ENCODE measurements at places on chromosomes 7 and 10. TPM values are rescaled to one million over a fixed set of nuclear protein-coding genes. Genes with fewer than 3 reads are reported as not detected.

DNA sequence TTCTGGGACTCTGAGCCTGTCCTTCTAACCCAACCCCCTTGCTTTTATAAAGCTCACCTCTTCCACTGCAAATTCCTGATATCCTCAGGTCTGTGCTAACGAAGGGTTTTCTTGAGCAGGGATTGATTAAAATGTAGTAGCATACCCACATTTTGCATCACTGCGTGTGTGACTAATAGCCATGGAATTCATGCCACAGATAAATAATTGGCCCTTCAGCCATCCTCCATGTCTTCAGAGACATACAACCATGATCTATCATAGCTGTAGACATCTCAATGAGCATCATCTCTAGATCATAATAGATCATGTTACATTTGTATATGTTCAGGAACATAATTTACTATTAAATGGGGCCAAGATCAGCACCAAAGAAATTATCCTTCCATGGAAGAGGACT lies 990.3 kb downstream of the KCNMA1 start:
- DNase-seq, result peak; percentile 34

DNA sequence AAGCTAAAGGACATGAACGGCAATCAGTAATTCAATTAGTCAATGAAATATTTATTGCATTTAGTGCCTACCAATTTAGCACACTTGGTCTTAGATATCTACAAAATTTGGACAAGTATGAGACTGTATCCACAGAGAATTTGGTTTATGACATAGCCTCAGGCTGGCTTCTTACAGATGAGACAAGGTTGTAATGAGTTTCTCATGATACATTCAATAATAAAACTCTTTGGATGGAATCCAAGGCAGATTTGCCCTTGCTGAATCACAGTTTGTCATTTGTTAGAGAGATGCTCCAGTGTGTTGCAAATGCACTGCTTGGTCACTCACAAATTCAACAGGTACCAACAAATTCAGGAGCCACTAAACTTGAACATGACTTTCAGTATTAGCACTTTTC lies 162.5 kb downstream of the GPR37 start:
- peak; percentile 67 for DNase-seq

DNA sequence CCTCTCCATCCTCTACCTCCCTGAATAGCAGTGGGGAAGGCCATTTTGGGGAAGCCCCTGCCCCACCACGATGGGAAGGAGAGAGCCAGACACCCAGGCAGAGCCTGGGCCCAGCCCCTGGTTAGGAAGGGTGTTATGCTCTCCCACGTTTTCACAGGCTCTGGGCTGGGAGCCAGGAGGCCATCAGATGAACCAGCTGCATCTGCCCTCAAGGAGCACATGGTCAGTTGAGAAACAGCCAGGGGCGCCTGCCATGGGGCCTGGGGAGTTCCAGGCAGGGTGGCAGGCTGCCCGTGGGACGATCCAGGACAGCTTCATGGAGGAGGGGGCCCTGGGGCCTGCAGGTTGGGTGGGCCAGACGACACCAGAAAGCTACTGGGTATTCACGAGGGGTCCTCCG lies 47.5 kb downstream of the CAMK2B start:
- no peak for DNase-seq

DNA sequence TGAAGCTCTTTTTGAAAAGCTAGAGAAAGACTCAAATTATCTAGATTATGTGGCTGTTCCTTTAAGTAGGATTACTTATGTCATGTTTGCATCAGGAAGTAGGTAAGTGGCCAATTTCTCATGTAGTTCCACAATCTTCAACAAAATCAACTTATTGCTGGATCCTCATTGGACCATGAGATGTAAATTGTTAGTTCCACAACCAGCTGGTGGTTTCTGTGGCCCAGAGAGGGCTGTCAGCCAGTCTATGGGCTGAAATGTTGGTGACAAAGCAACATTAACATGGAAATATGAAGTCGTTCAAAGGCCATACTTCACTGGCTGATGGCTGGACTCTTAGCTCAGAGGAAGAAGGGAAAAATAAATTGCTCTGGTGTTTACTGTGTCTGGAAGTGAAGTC lies 157.9 kb downstream of the PLXDC2 start:
- DNase-seq, result no peak

The HOXA11 gene
- total RNA-seq, result 1.2 TPM

- peak; percentile 76 for DNase-seq
These were observed 29.5 kb downstream of the BAG3 start for GRCh38 chr10:119680650-119681081.

DNA sequence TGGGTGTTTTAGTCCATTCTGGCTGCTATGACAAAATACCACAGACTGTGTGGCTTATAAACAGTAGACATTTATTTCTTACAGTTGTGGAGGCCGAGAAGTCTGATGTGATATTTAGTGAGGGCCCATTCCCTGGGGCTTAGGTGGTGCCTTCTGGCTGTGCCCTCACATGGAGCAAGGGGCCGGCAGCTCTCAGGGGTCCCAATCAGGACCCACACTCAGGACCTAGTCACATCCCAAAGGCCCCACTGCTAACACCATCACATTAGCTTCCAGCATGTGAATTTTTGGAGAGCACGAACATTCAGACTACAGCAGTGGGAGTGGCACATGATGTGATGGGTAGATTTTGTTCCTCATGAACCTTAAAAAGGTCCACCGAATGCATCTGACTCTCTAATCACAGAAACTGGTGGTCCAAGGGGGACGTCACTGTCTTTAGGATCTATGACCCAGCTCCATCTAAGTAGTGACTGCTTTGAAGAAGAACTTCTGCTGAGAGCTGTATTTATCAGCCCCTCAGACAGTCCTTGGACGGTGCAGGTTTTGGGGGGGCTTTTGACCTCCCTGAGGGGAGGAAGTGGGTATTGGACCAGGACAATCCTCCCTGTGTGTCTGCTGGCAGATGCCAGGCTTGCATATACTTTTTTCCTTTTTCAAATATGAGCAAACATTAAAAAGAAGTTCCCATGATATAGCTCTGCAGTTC lies 154.5 kb upstream of the ZNF32 start:
- DNase-seq, result no peak

DNA sequence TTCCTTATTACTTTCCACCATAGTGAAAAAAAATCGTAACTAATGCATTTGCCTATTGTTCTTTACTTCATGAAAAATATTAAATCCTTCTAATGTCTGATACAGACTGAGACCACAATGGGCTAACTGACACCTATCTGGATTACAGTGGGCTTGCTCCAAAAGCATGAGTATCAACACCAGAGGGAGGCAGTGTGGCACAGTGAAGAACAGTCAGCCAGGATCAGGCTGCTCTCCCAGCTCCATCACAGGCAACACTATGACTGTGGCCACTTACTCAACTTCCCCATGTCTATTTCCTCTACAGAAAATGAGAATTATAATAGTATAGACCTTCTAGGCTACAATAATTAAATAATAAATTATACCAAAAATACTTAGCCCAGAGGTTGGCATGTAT lies 97.2 kb downstream of the SLC25A13 start:
- DNase-seq, result no peak

DNA sequence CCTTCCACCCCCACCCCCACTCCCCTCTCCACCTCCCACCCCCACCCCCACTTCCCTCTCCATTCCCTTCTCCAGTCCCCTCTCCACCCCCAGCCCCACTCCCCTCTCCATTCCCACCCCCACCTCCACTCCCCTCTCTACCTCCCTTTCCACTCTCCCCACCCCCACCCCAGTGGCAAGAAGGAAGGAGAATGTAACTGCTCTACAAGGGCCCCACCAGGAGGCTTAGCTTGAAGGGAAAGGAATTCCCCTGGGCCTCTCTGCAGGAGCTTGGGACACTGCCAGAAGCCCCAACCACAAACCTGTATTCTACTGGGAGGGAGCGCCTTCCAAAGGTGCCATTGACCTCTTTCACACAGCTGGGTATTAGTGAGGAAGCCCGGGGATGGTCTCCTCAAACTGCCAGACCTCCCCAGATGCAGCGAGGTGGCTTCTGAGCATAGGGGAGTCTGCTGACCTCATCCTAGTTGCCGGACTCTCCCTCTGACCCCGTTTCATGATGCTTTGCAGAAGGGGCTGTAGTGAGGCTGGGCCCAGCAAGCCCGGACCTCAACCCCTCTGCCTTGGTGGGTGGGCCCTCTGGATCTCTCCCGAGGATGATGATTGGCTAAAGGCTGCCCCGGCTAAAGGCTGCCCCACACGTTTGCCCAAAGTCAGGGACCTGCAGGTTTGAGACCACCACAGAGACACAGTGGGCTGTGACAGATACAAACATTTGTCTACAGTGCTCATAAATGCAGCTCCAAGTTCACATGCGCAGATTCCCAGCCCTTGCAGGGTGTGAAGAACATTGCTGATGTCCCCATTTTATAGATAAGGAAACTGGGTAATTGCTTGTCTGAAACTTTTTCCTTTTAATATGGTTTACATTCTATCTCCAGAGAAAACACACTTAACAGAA lies 2.9 kb downstream of the DEPP1 start:
- DNase-seq, result peak; percentile 85

The SPDYE11 gene
- not detected for total RNA-seq

GRCh38 chr7:149753375-149754233 lies 19.8 kb downstream of the ZNF467 start:
- peak; percentile 17 for DNase-seq

- no peak for DNase-seq
These were observed 126.9 kb upstream of the KLF6 start for GRCh38 chr10:3911713-3912442.

GRCh38 chr7:101688995-101689907 lies 60.2 kb upstream of the MYL10 start:
- no peak for DNase-seq

GRCh38 chr7:960269-960871 lies 5.9 kb upstream of the ADAP1 start:
- DNase-seq, result no peak

The CHST12 gene
- 17.3 TPM for total RNA-seq

DNA sequence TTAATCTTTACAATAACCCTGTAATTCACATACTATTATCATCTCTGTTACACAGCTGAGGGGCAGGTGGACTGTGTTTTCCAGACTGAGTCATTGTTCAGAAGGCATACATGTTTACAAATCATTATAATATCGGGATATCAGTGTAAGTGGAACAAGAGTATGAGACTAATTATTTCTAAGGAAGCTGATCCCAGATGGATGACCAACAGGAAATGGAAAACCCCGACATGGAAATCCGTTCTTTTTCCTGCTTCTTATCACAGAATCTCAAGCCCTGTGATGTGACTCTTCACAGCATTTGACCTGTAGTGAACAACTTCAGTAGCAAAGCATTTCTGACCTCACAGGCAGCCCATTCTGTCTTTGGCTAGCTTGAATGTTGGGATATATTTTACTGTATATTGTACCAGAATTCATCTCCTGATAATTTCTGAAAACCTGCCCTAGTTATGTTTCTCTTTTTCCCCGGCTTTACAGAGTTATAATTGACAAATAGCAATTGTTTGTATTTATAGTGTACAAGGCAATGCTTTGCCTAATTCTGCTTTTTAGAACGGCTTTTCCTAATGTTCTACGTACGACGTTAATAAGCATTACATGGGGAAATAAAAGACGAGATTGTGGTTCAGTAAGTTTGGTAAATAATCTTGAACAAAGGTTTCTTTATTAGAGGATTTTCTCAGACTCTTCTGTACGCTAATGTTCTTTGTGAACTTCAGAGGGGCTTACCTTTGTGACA lies 78.6 kb upstream of the SYPL1 start:
- peak; percentile 61 for DNase-seq

DNA sequence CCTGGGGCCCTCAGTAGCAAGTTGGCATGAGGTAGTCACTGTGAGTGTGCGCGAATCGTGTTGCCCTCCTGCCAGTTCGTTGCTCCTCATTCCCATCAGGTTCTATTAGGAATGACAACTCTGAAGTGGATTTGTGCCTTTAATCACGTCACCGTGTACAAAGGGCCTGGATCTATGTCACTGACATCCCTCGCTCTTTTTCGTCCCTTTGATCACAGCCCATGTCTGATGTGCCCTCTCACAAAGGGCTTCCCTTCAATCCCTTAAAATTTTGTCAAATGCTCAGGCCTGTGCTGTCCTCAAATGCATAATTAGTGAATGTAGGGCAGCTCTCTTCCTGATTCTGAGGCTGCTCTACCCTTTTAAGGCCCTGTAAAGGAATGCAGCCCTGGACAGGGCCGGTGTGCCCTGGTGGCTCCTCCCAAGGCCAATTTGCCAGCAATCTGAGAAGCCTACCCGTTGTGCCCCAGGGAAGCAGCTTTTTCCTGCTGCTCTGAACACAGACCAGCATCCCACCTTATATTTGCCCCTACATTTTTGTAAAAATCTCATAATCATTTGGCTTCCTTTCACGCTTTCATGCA lies 93.6 kb downstream of the TMEM178B start:
- no peak for DNase-seq

DNA sequence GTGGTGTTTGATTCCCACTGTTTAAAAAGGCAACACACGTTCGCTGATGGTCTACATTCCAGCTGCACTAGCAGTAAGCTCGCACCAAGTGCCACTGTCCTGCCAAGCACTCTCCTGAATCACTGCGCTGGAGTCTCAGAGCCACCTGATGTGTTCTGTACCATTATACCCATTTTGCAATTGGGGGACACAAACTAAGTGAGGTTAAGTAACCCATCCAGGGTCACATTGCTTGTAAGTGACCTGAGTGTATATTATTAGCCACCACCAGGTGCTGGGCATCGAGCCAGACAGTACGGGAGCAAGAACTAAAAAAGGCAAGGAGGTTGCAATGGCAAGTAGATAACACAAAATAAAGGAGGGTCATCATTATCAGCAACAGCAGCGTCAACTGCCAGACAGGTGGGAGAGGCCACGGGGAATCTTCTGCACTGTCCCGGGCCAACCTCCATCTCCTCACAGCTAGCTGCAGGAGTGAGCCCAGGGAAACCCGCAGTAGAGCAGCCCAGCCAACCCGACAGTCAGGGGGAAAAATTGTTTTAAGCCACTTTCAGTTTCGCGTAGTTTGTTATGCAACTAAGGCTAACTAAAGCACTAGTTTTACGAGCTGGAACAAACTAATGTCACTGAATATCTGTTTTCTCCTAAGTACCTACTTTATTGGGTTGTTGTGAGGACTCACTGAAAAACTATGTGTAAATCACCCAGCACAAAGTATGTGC lies 712 bp upstream of the CPVL start:
- DNase-seq, result peak; percentile 14

The ZEB1 gene
- 22.4 TPM for total RNA-seq

The RBM48 gene
- 13.2 TPM for total RNA-seq
